Fibroblast of villous mesenchyme (primary cell): ENCODE measurements at places on chromosomes 4 and X. TPM values are rescaled to one million over a fixed set of nuclear protein-coding genes. Genes with fewer than 3 reads are reported as not detected.

- DNase-seq, result no peak
These were observed 21.3 kb upstream of the AMBN start for GRCh38 chr4:70570796-70571195.

GRCh38 chrX:15664487-15665444 is at the start of gene CLTRN:
Gene CLTRN (minus strand): TSS chrX:15664805. CDS start chrX:15664775, 30 bp downstream.
- DNase-seq, result no peak

- DNase-seq, result no peak
These were observed 110.3 kb upstream of the KIT start for GRCh38 chr4:54547299-54548097.

DNA sequence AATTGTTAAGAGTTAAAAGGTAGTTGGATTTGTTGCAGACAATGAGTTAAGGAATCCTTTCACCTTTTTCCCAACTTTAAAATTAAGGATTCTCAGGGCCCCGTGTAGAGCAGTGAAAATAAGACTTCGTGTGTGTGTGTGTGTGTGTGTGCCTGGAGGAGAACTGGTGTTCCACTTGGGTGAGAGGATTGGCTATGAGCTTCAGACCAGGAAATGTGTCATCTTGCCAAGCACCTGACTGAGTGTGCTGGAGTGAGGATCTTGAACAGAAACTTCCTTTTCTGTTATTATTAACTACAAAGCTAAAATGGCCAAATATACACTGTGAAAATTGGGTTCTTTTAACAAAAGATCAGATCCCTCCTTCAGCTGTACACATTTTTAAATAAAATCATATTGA is 113.1 kb upstream of the VCX2 start:
- no peak for DNase-seq

DNA sequence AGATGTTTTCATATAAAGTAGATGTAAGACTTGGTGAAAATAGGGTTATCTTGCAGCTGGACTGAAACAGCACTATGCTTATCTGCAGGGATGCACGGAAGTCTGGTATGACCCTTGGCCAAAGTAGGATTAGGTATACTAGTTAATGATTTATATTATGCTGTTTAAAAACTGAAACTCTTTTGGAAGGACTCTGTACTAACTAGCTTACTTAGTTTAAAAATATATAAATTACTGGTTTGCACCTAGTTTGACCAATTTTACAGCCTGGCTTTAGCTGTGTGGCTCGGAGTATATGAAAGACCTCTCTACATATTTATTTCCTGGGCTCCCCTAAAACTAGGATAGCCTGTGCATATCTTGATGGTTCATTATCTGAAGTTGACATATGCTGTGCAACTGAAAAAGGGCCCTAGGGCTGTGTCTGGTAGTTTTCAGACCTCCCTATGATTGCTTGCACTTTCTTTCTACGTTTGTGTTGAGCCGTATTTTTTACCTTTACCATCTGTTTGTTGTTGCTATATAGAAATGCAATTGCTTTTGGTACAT is 89.2 kb downstream of the TMEM144 start:
- peak; percentile 36 for DNase-seq

DNA sequence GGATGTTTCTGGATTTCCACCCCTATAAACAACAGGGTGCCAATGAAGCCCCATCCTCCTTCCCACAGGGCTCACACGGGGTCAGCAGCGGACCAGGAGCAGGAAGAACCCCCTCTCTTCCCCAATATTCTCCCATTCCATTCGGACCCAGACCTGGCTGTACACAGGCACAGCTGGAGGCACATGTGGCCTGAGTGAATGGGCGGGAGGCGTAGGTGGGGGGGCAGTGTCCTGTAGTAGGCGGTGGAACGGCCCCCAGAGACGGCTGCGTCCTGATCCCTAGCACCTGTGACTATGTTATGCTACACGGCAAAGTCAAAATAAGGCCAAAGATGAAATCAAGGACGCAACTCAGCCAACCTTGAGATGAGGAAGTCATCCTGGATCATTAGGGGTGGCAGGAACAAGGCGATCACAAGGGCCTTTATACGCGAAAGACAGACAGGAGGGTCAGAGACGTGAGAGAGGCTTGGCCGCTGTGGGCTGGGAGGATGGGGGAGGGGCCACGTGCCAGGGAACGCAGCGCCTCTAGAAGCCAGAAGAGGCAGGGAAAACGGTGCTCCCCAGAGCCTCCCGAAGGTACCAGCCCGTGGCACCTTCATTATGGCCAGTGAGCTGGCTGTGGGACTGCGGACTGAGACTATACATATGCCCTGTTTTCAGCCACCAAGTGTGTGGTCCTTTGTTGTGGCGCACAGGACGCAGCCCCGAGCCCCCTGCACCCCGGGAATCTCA is 75.6 kb downstream of the WFS1 start:
- DNase-seq, result no peak

GRCh38 chr4:106444557-106444956 is 76.0 kb upstream of the GIMD1 start:
- no peak for DNase-seq

DNA sequence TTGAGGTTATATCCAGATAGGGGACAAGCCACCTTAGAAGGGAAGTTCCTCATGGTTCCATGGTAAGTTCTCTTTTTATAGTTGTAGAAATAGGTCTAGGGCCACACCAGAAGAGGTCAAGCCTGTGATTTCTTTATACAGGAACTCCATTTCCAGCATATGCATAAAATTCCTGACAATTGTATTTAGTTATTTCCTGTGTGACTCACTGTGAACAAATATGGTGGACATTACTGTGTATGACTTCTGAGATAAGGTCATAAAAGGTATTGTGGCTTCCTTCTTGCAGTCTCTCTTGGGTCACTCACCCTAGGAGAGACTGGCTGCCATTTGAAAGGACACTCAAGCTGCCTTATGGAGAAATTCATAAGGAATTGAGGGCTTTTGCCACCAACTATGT is 2.2 kb upstream of the C4orf36 start:
- no peak for DNase-seq

GRCh38 chr4:93764639-93765246 is 63.8 kb upstream of the ATOH1 start:
- peak; percentile 42 for DNase-seq

- no peak for DNase-seq
These were observed 94.2 kb downstream of the PHEX start for GRCh38 chrX:22126327-22126726.

DNA sequence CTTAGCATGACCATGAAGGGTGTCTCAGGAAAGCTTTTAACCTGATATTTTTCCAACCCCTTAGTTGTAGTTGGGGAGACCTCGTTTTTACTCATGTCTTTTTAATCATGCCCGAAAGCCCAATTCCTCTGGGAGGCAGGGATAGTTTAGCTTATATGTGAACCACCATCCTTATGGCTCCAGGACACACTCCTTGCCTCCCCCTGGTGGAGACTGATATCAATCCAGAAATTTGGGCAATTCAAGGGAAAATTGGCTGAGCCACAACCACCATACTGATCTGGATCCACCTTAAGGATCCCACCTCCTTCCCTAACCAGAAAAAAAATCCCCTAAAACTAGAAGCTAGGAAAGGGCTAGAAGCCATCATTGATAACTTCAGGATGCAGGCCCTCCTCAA is 13.4 kb upstream of the COL25A1 start:
- DNase-seq, result peak; percentile 14

DNA sequence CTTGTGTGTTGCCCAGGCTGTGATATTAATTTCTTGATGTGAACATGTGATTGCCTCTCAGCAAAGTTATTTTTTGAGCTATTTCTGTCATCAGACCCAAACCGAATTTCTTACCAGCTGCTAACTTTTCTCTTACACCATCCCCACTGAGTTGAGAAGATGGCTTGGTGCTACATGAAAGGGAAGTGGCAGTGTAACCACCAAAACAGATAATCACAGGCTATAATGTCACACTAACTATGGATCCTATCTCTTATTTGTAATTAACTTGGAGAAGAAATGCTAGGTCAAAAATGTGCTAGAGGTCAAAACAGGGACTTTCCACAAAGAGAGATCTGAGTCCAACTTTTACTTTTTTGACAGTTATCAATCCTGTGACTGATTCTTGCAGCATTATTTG is 43.8 kb downstream of the ELOVL6 start:
- DNase-seq, result no peak

DNA sequence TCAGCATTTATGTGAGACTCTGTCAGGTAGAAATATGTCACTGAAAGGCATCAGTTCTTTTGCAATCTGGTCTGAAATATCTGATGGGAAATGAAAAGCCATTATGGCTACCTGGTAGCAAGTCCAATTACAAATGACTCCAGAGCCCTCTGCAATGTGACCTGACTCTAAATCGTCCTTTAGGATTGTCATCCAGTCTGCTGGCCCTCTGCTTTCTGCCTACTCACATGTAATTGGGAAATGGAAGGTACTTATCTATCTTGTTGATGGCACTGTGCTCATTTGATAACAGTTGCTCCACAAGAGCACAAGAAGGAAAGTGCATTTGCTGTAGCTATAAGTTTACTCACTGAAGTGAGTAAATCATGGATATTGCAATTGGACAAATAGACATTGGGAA is 799.8 kb downstream of the RAPGEF2 start:
- no peak for DNase-seq

- DNase-seq, result no peak
These were observed 748.0 kb upstream of the PCDH7 start for GRCh38 chr4:29972121-29972520.

DNA sequence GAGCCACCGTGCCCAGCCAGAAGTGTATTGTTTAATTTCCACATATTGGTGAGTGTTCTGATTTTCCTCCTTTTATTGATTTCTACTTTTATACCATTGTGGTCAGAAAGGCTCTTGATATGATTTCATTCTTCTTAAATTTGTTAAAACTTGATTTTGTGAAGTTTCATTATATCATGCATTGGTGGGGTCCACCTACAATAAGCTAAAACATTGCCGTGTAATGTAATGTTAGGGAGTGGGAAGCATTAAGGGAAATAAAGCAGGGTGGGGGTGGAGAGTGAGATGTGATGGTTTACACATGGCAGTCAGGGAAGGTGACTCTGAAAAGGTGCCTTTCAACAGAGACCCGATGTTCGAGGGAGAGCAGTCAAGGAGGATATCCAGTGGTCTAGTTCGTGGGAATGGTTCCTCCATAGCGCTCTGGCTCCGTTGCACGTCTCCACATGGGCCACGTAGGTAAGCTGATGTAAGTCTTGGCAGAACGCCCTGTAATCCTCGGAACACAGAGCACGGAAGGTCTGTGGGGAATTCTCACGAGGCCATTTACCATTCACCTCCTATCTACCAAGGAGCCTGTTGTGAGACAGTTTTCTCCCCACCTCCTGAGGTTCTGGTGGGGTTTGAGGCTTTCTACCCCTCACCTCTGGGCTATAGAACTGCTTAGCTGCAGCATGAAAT is 7.7 kb upstream of the WDR13 start:
- DNase-seq, result no peak

DNA sequence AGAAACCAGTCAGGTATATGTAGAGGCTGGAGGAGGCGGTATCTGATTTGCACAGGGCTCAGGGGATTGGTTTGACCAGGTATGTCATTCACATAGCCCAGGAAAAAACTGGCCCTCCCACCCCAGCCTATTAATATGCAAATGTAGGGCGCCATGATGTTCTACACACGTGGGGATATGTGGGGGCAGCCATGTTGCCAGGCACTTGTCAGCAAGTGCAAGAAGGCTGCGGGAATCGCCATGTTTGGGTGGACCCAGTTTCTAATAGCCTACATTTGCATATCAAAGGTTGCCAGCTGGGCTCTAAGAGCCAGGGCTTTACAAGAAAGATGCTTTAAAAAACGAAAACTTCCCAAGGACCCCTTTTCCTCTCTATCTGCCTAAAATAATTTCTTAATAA is 335.1 kb downstream of the SMARCA1 start:
- no peak for DNase-seq

DNA sequence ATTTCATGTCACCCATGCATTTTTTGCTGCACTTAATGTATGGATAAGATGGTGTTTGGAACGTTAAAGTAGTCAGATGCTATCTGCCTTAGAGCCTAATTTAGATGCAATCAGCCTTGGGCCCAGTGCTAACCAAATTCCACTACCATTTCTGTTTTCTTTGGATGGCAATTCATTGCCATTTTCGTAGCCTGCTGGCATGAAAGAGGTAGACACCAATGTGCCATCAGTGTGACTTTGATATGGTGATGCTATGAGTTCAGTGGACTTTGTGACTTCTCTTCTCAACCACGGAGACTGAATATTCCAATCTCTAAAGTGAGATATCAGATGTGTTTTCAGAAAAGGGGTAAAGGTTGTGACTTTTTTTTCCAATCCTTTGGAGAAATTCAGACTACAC is 1.5 kb downstream of the ETFDH start:
- no peak for DNase-seq

- DNase-seq, result peak; percentile 7
These were observed 44.9 kb downstream of the ZNF182 start for GRCh38 chrX:47958761-47959342.

DNA sequence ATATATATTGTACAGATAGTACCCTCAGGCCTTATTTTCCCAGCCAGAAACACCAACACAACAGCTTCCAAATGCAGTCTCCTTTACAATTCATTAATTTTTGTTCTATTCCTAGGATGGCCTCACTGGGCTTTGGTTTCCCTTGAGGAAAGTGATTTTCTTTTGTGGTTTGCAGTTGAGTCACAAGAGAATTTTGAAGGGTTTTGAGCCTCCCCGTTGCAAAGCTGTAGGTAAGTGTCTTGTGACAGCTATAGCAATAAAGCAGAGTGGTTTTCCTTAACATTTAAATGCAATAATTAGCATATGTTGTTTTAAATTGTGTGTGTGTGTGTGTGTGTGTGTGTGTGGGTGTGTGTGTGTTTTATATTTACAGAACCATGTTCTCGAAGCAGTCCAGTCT is 54.1 kb upstream of the WDR17 start:
- no peak for DNase-seq

EVC2 gene
- 9.9 and 11.9 TPM in 2 replicates for total RNA-seq

HHIP gene
- total RNA-seq, result 0.64 and 1.7 TPM in 2 replicates

ASMTL gene
- total RNA-seq, result 16.4 and 23.2 TPM in 2 replicates

BTC gene
- 0.43 TPM in 1 of 2 replicates, not detected in the other for total RNA-seq

HEPH gene
- total RNA-seq, result 1.3 and 4.8 TPM in 2 replicates

MAGEA11 gene
- total RNA-seq, result not detected in 2 replicates

TMEM31 gene
- 0.32 TPM in 1 of 2 replicates, not detected in the other for total RNA-seq

FUNDC1 gene
- 13.5 and 15.5 TPM in 2 replicates for total RNA-seq

RADX gene
- 0.64 and 0.86 TPM in 2 replicates for total RNA-seq

EPHA5 gene
- total RNA-seq, result 0.32 and 0.43 TPM in 2 replicates
